ENCODE measurements at places on chromosomes 4 and X.

DNA sequence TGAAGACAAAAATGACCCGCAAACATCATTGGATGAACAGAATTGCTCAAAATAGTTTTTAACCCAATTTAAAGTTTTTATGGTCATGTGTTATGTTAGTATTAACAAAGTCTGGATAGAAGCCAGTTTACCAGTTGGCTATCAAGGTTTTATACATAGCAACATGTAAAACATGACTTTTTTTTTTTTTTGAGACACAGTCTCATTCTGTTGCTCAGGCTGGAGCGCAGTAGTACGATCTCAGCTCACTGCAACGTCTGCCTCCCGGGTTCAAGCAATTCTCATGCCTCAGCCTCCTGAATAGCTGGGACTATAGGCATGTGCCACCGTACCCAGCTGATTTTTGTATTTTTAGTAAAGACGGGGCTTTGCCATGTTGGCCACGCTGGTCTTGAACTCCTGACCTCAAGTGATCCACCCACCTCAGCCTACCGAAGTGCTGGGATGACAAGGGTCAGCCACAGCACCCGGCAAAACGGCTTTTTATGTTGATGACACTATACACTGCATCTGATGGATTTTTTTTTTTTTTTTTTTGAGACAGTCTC, 3.4 kb downstream of the SAT1 start:
- no peak for DNase-seq

DNA sequence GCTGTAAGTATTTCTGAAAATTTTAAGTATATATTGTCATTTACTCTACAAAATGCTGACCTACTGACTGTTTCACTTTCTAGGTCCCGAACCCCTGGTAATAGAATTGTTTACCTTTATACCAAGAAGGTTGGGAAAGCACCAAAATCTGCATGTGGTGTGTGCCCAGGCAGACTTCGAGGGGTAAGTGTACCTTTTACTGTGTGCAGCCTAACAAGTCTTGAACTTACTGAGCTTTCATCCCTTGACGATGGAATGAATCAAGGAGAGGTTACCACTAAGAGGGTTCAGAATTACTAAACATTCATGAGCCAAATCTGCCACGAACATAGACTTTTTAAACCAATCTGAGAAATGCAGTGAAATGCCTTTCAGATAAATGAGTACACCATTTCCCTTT, 1.6 kb downstream of the RPL34 start:
- DNase-seq, result no peak

DNA sequence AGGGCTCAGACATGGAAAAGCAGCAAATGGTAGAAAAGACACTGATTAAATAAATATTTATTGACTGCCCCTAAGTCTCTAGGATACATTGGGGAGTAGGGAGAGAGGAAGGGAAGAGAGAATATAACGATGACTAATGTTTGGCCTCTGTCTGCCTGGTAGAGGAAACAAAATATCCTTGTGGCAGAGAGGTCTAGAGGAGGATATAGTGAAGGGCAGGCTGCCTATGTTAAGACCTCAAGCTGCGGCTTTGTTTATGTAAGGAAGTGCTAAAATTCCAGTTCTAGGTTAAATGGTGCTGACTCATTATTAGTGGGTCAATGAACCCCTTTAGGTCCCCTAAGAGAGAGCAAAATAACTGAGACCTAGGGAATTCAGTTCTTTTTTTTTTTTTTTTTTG, 427.3 kb upstream of the FTHL17 start:
- DNase-seq, result no peak

GRCh38 chr4:170090352-170091052, 746 bp upstream of the AADAT start:
- no peak for DNase-seq

DNA sequence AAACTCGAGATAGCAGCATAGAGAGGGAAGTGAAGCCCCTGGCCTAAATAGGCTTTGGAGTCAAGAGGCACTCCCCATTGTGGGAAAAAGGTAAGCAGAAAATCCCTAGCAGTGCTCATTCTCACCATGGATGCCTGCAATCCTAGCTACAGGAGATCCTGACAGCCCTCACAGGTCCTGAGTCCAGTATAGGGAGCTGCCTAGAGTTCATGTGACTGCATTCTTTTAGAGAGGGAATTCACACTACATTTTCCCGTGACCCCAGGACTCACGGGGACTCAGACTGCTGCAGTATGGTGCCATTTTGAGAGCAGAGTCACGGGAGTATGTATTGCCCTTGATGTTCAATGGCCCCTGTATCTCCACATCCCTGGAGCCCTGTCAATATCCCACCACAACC, 82.4 kb downstream of the MAGED1 start:
- DNase-seq, result no peak

GRCh38 chr4:189828081-189828697, 112.5 kb upstream of the FRG1 start:
- DNase-seq, result no peak

- peak; percentile 99 for DNase-seq
These were observed at the start of gene GTPBP6 for GRCh38 chrX:318739-319578. GTPBP6 (minus strand) TSS chrX:318796; CDS start chrX:318787, 9 bp downstream.

GRCh38 chrX:110156167-110156754, 153.3 kb downstream of the TMEM164 start:
- no peak for DNase-seq

GRCh38 chr4:123265443-123265842, 131.2 kb upstream of the SPRY1 start:
- no peak for DNase-seq

DNA sequence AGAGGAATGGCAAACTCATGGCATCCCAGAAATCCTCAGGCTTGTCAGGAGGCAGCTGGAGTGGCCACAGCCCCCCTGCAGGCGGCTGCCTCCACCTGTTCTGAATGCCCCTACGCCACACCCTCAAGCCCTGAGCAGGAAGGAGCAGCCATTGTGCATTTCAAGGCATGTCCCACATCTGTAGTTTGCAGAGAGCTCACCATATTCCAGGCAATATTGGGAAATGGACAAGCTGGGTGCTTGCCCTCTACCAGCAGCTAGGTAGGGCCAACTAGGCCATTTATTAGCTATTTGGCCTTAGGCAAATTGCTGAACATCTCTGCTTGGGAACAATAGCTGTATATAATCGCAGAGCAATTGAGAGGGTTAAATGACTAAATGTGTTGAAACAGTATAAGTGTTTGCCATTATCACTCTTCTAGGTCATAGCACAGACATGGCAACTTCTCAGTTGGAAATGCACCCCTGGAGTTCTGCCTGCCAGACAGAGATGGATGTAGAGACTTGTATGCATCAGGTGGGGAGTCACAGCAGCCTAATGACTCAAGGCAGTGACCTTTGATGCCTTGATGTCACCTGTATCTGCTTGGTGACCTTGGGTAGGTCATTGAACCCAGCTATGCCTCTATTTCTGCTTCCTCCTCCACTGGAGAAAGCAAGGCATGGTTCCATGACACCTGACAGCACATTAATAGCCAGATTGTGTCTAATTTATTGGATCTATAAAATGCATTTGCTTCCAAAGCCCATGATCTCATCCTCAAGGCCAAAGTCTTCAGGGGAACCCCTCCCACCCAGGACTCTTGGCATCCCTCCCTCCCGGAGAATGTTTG, 52.8 kb downstream of the FHDC1 start:
- no peak for DNase-seq

DNA sequence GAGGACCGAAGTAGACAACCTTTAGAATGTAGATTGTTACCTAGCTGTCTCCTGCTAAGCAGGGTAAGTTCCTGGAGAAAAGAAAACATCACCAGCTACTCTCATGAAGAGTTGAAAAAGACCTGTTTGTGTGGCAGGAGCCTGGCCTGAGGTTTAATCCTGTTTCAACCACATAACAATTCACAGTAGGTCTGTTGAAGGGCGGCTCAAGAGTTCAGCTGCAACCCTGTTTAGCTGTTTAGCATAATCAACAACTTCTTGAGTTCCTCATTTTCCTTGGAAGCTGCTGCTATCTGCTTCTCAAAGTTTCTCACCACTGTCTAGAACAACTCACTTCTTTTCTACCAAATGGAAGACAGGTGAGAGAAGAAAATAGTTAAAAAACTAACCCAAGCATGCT, 170.4 kb upstream of the TET2 start:
- no peak for DNase-seq

DNA sequence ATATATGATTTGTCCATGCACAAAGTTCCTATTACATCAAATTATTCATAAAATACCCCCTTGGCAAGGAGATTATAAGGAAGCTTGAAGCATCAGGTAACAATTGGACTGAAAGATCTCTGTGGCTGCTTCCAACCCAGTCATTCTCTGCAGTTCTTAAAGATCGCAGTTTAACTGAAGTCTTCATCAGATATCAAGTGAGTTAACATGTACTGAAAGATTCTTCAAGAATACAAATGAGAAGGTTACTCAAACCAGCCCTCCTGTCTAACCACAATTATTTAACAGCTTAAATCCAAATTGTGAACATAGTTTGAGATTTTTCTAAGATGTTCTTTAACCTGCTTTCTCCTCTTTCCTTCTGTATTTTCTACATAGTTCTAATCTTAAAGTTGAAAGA, 56.1 kb downstream of the SLC10A7 start:
- no peak for DNase-seq

GRCh38 chrX:68807818-68808217, 21.0 kb upstream of the EFNB1 start:
- no peak for DNase-seq

DNA sequence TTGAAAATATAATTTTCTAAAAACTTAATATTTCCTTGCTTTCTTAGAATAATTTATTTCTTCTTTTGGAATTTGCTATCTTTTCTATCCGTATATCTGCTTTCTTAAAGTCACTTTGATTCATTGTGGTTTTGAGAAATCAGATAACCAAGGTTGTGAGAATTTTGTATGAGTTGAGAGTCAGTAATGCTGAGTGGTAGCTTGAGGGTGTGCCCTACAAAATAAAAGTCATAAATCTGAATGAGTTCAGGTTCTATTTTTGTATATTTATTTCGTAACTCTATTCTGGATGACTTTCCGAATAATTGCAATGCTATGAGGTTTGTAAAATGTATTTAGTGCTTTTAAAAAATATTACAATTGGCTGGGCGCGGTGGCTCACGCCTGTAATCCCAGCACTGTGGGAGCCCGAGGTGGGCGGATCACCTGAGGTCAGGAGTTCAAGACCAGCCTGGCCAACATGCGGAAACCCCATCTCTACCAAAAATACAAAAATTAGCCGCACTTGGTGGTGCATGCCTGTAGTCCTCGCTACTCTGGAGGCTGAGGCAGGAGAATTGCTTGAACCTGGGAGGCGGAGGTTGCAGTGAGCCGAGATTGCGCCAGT, 8.9 kb downstream of the COPS4 start:
- no peak for DNase-seq

- no peak for DNase-seq
These were observed 192.1 kb upstream of the LCORL start for GRCh38 chr4:18213576-18214198.

DNA sequence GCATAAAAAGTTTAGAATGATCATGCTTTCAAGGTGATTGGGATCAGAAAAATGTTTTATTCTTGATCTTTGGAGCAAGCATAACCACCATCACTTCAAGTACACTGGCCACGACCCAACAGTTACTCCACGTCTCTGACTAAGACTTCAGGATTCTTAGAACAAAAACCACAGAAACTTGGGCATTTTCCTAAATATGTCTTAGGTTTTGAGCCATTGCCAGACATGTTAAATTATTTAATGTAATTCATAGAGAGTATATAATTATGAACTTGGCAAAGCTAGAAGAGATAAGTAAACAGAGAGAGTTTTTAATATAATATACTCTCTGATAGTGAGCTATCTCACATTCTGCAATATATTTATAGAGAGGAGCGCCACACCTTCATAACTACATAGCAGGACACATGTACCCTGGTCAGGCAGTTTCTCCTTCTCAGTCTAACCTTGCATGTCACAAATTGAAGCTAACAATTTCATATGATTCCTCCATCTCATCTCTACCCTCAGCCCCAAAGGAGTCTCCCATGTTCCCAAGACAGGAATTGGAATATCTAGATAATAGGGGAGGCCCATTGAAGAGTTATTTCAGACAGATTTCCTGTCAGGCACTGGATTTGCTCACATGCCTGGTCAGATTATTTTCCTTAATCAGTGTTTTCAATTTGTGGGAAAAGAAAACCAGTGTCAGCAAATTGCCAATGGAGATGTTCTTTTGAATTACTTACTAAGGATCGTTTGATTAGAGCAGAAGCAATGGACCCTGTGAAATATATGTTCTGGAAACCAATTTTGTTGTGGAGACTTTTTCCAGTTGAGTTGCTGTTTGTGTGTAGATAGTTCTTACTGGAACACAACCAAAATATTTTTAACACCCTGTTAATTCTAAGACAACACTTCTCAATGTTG, 61.7 kb upstream of the GUCY1A1 start:
- DNase-seq, result no peak

DNA sequence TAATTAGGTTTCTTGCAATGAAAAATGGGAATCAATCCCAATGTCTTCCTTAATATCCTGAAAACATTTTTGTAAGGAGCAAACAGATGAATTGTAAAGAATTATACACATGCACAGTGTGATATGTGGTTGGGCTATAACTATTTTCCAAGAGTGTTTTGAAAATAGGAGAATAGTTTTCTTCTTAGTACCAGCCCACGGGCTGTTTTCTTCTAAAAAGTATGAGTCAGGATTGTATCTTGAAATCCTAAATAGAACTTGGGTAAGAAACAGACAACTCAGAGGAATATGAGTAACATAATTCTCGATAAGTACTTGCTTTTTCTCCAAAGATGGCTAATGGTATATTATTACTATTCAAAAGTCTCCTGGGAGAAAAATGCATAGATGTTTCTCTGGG, 136.7 kb downstream of the MAGEC2 start:
- no peak for DNase-seq

DNA sequence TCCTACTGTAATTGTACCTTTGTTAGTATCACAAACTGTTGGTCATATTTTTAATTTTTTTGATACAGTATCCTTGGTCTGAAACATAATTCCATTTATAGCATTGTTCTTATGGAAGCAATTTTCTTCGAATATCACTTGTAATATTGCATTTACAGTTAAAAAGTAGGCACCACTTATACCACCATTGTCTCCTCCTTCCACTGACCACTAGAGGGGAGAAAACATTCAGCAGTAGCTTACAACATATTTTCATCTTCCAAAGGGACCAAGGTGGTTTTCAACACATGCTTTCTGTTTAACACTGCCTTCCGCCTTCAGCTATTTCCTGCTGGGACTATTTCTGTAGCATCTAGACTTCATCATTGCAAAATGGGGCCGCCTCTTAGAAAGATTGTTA, 146.2 kb downstream of the COL4A6 start:
- DNase-seq, result no peak

- DNase-seq, result no peak
These were observed 137.1 kb downstream of the DDX53 start for GRCh38 chrX:23136816-23137215.

- DNase-seq, result no peak
These were observed 198.7 kb downstream of the QDPR start for GRCh38 chr4:17313194-17313593.

GRCh38 chrX:88558421-88558820, 188.6 kb upstream of the CPXCR1 start:
- no peak for DNase-seq
